ENCODE measurements at places on chromosomes 6 and 20.

DNA sequence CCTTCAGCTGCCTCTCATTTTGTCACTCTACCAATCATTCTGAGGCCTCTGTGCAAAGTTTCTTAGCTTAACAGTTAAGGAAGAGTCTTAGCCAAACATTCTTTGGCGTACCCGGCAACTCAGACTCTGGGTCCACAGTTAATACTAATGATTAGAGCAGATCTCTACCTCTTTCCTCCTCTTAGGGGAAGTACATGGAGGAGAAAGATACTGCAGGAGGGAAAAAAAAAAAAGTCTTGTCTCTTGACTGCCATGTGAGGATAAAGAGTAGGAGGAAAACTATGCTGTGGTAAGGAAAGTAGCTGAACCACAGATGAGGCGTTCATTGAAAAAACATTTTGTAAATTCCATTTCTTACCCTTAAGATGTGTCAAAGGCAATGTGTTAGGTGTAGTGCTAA is 44.0 kb upstream of the MARCKS start:
- no peak for DNase-seq

- no peak for DNase-seq
Measured at GRCh38 chr6:128807577-128807976, 75.4 kb upstream of the LAMA2 start.

DNA sequence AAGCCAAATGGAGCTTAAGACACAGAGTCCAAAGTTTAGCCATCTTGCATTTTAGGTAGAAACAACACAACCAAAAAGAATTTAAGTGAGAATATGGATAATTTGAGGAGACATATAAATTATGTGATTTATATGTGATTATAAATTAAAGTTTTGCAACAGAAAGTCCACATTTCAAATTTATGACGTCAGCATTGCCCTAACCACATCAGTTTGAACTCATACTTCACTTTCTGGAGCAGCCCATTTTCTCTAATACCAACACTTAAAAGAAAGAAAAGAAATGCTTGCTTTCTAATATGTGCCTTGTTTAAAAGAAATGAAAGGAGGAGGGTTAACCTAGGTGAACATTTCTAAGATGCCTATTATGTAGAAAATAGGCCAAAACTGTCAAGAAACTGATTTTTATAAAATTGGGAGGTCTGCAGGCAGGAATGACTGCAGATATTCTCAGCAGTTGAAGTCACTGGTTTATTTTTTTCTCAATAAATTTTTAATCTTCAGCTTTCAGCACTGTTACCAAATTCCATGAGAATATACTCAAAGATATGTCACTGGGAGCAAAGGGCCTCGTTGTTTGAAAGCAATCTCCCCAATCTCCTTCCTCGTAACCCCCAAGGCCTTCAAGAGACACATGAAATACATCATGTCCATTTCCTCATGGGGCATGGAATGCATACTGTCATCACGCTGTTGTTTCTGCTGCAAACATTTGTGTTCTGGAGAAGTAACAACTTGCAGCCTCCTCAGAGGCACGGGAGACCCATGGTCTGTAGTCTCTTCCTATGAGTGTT is 137.8 kb downstream of the SOD2 start:
- no peak for DNase-seq

DNA sequence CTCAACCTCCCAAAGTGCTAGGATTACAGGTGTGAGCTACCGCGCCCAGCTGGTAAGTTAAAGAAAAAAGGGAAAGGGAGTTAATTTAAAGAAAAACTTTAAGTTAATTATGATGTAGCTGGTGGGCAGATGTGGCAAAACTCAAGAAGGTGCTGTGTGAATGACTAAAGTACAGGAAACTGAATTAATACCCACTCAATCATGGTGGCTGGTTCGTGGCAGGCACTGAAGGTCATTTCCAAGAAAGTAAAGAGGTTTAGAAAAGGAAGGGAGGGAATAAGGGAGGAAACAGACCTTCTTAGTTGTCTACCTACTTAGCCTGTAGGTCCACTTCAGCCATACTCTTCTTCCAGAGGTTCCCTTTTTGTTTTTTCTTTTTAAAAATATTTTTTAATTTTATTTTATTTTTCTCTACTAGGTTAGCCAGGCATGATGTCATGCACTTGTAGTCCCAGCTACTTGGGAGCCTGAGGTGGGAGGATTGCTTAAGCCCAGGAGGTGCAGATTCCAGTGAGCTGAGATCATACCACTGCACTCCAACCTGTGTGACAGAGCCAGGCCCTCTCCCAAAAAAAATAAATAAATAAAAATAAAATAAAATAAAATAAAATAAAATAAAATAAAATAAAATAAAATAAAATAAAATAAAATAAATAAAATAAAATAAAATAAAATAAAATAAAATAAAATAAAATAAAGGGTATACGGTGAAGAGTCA is 11.9 kb upstream of the TGM3 start:
- DNase-seq: no peak

- no peak for DNase-seq
Measured at GRCh38 chr6:153090241-153090930, 40.7 kb downstream of the RGS17 start.

GRCh38 chr6:119669221-119669620 is 319.7 kb upstream of the MAN1A1 start:
- no peak for DNase-seq

DNA sequence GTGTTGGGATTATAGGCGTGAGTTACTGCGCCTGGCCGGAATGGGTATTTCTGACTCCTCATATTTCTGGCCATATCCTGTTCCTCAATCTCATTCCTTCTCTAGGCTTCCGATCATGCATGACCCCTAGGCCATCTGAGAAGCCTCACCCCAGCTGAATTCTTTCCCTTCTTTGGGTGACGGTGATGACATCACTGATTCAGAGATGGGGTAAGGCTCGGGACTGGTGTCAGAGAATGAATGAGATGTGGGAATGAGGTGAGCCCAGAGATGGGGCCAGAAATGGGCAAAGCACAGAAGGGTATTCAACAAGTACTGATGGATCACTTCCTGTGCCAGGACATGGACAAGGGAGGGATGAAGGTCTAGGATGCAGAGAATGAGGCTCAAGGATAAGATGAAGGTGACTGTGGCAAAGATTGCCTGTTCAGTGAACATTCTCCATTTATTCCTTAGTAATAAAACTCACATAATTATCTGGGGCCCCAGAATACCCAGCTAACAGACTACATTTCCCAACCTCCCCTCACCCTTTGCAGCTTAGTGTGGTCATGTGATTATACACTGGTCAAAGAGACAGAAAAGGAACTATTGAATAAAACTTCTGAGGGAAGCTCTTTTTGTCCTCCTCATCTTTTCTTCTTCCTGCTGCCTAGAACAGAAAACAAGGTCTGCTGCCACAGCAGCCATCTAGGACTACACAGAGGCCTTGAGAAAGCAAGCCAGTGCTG is 39.6 kb downstream of the KIAA0319 start:
- no peak for DNase-seq

DNA sequence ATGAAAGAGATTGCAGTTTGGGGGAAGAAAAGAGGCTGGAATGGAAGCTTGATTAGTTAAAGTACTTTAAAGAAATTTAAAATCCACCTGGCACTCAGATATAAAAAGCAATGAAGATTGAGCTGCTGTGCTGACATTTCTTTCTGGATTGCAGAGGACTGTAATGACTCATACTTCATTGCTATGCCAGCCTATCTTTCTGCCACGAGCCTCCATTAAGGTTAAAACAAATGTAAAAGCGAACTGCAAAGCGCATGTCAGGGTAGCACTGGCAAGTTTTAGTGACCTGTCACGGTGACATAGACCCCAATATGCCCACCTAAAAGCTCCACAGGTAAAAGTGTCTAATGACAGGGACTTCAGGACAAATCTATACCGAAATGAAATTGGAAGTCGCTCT is 449.6 kb downstream of the C6orf118 start:
- no peak for DNase-seq

Data from T-helper 1 cell (primary cell).